ENCODE measurements at places on chromosomes 13 and 19.
A peak's percentile ranks its signal among the peaks of the same experiment; 100 is the strongest.

GRCh38 chr19:4065430-4066175 lies 1.1 kb downstream of the ZBTB7A start:
- DNase-seq, result peak; percentile 87

DNA sequence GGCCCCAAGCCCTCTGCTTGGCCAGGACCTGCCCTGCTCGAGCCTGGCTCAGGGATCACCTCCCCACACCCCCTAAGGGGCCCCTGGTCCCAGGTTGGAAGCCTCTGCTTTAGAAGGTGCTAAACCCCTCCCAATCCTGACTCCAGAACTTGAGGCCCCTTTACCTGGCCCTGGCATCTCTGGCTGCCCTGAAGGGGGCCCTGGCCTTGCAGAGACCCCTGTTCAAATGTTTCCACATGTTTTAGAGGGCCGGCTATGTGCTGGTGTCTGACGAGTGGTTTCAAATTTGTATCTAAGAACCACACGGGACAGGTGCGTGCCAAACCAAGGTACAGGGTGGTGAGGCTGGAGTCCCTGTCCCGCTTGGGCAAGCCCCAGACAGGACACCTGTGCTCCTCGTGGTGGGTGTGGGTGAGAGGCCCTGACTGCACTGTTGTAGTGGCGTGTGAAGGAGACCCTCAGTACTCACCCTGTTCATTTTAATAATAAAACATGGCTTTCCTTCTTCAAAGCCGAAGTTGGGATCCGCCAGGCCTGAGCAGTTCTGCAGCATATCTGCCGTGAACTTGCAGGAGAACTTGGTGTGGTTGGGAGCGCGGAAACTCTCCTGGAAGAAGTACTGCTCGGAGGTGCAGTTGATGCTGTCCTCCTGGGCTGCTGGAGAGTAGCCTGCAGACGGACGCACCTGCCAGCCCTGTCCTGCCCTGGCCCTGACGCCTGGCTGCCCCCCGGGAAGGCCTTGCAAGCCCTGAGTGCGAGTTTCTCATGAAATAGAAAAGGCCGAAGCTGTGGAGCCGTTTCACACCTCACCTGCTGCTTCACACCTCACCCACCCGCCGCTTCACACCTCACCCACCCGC lies 5.4 kb downstream of the ATP4B start:
- DNase-seq, result no peak

DNA sequence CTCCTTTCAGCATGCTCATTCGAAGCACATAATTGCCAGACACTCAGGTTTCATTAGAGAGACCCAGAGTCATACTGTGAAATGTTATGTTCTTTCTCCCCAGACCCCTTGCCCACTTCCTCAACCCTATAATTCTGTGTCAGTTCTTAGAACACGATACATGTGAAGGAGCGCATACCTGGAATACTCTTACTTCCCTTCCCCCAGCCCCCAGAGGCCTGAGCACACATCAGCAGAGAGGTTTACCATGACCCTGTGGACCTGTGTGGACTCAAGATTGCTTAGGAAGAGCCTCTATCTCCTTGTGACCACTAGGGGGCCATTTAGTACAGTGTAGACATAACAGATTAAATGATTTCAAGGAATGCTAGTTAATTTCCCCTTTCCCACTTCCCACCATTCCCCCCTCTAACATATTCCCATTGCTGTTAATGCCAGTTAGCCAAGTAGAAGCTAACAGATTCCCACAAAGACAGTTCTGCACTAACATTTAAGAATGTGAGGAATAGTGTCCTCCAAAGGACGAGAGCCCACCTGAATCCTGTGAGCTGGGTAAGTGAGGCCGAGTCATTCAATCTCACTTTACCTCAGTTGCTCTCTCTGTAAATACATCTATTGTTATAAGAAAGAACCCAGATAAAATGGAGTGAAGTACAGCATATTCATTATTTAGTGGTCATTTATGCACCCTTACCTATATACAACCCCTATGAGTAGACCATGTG lies 154.2 kb upstream of the MAB21L1 start:
- no peak for DNase-seq

- peak; percentile 85 for DNase-seq
These were observed 1405.0 kb downstream of the OLFM4 start for GRCh38 chr13:54433493-54434206.

All from NCI-H524 treated with DMSO at 0.1 percent for 48 hours (cell line).